NCI-H345 (cell line): ENCODE measurements at places on chromosomes 5 and 9.

DNA sequence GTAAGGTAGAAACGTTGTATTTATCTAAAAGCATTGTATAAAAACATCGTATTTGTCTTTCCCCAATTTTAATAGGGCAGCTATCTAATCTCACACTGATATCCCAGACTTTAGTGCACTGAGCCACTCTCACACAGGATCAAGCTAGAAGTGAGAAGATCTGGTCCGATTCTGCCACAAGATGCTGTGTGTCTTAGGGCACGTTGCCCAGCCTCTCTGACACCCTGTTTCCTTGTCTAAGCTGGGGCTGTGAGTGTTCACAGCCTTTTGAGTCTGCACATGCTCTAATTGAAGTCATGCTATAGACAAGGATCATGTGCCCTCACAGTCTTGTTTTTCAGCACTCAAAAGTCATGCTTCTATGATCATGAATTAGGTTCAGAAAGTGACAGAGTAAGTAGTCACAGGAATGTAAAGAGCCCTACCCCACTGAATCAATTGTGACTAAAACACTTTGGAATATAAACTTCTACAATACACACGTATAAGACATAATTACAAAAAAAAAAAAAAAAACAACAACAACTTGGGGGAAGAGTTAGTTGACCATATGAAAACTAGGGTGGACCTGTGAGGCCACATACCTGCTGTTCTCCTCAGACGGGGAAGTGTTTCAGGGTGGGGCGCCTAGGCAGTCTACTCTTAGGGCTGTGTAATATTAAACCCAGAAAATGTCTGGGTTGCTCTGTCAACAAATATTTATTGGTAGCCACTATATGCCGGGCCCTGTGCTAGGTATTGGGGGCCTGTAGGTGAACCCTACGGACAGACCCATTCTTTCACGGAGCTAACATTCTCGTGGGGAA is 893 bp upstream of the ABLIM3 start:
- peak; percentile 20 for DNase-seq

DNA sequence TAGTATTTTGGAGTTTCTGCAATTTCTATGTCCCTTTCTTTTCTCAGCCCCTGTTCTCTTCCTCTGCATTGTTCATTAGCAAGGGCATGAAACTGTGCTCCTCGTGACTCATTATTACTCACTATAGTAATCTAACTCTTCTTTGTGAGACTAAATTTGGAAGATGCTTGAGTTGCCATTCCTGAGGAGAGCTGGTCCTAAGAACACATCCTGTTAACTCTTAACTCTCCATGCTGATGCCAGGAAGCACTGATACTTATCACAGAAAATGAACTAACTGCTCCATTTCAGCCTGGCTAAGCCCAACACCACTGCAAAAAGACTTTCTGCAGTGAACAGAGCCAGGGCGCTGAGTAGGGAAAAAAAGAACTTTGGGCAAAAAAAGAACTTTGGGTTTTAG is 10.6 kb upstream of the CSNK1A1 start:
- no peak for DNase-seq

DNA sequence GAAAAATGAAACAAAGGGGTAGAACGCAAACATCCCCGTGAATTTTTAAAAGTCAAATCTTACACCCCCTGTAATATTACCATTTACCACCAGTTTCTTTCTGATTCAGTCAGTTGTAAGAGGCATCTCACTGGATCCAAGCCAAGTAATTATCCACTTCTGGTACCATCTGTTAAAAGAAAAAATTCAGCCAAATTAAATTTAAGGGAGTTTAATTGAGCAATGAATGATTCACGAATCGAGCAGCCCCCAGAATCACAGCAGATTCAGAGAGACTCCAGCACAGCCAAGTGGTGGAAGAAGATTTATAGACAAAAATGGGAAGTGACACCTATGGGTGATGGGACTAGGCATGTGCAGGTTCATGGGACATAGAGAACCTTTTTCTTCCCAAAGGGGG is 29.9 kb upstream of the MTMR12 start:
- DNase-seq, result no peak

GRCh38 chr9:76219560-76220151 is 174.6 kb downstream of the RFK start:
- DNase-seq, result no peak

GRCh38 chr5:177498013-177498787 is 796 bp upstream of the PDLIM7 start:
- no peak for DNase-seq

DNA sequence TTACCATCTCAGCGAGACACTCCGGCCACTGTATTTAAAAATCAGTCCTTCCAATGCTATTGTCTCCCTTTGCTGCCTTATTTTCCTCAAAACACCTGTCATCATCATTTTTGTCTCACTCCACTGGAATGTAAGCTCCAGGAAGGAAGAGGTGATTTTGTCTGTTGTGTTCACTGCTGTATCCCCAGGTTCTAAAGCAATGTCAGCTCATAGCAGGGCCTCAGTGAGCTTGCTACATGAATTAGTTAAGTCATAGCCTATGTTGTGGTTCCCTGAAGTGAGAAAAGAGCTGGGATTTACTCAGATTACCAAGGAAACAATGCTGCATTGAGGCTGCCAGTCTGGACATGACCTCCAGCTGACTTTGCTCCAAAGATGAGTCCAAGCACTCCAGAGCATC is 137.6 kb upstream of the RASEF start:
- DNase-seq, result no peak

GRCh38 chr5:138029501-138029900 is 3.4 kb downstream of the FAM13B start:
- no peak for DNase-seq

DNA sequence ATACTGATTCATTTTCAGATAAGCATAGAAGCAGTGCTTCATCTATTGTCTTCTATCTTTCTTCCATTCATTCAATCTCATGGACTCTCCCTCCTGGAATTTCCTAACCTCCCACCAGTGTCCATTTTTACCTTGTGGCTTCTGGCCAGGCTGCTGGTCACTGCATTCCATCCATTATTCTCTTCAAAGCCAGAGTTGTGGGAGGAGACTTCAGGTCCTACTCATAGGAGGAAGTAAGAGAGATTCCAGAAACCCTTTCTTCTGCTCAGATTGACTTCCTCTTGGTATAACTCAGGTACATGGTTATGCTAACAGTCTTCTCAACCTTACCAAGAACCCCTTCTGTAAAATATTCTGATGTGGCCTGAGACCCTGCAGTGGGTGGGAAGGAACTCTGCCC is 153.3 kb upstream of the SLC12A2 start:
- DNase-seq, result no peak

GRCh38 chr5:170095646-170096045 is 10.1 kb upstream of the FOXI1 start:
- no peak for DNase-seq

DNA sequence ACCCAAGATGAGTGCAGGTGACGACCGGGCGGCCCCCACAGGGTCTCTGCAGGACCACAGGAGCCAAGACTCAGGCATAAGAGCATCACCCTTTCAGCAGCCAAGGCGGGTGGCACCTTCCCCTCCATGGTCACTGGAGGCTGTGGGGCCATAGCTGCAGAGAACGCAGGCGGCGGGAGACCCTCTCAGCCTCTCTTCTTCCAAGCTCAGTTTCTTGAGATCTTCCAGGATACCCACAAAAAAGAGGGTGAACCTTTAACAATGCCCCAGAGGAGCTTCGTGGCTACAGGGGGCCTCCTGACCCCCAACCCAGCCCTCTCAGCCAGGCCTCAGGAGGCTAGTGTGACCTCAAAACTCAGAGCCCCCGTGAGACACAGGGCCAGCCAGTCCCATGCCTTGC is 5.8 kb upstream of the TBC1D9B start:
- no peak for DNase-seq

- DNase-seq, result peak; percentile 25
Measured at GRCh38 chr5:59583151-59583809, 310.2 kb downstream of the PDE4D start.

DNA sequence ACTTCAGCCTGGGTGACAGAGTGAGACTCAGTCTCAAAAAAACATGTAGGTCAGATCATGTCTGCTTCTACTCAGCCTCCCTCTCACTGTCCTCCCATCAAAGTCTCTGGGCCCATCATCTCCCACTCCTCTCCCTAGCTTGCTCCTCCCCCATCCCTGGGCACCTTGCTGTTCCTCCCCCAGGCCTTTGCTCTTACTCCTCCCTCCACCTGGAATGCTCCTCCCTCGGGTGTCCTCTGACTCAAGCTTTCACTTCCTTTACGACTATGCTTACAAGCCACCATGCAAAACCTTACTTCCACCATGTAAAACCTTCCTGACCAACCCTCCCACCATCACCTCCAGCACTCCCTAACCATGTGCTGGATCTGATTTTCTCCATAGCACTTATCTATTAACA is 51.5 kb downstream of the MTMR12 start:
- no peak for DNase-seq

DNA sequence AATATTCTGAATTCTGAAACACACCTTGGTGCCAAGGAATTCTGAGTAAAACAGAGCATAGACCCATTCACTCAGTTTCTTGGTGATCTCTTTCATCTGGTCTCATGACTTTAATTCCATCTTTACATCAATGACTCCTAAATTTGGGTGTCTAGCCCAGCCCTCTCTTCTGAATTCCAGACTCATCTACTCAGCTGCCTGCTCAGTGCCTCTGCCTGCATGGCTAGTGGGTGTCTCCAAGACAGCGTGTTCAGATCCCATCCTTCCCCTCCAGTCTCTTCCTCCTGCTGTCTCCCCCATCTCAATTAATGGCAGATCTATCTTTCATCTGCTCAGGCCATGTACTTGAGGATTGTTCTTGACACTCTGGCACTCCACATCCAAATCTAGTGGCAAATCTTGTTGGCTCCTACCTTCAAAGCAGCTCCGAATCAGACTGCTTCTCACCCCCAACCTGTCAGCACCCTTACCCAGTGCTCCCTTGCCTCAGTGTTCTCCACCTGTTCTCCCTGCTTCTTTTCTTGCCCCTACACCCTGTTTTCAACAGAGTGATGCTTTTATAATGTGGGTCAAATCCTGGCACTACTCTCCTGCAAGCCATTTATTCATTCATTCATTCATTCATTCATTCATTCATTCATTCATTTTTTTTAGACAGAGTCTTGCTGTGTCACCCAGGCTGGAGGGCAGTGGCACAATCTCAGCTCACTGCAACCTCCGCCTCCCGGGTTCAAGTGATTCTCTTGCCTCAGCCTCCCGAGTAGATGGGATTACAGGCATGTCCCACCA is 5.3 kb downstream of the CAVIN4 start:
- DNase-seq, result no peak

- no peak for DNase-seq
Measured at GRCh38 chr9:76803083-76803482, 38.8 kb downstream of the PCA3 start.

DNA sequence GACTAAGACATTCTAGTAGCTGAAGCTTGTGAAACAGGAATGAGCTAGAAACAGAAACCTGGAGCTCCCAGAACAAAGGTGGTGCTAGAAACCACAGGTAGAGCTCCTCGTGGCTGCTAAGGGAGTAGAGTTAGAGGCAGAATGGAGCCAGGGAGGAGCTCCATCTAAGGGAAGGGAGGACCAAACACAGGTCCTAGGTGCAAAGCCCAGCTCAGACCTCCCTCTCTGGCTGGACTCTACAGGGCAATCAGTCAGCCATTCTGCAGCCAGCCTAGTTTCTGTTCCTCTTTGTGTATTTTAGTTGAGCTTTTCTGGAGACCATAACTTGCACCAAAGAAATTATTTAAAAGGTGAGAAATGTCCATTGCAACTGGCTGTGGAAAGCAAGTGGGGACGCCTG is 70.4 kb downstream of the CRB2 start:
- no peak for DNase-seq

- DNase-seq, result no peak
Measured at GRCh38 chr9:99244344-99245260, 22.5 kb downstream of the SEC61B start.

GRCh38 chr5:9388941-9389674 is 156.8 kb downstream of the SEMA5A start:
- no peak for DNase-seq

DNA sequence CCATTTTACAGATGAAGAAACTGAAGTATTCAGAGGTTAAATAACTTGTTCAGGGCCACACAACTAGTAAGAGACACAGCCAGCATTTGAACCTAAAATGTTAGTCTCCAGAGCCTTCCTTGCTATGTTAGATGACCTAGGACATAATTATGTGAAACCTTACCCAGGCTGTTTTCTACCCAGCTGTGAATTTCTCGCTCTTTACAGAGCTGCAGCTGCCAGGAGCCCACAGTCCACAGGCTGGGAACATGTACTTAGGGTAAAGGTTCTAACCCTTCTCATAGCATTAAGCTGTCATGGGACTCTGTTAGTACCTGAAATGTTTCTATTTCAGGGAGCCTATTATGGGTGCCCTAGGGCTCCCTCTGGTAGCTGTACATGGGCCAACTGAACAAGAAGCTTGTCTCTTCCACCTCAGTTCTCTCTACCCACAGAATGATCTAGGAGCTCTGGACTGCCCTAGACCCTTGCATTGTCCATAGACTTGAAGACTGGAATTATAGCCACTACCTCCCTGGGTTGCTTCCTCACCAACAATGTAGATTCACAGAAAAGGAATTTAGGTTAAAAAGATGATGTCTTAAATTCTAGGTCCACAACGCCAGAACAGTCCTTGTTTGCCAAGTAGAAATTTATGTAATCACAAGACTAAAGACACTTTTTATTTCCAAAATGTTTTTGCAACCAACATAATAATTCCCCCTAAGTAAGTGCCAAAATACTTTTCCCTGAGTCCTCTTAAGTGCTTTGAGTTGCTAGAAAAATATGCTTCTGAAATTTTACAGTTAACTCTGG is 262.9 kb downstream of the PIK3R1 start:
- no peak for DNase-seq

- no peak for DNase-seq
Measured at GRCh38 chr9:106069241-106069640, 374.9 kb downstream of the TMEM38B start.

- no peak for DNase-seq
Measured at GRCh38 chr5:15574806-15575325, 74.9 kb downstream of the FBXL7 start.

- no peak for DNase-seq
Measured at GRCh38 chr9:37038302-37038942, 4.4 kb upstream of the PAX5 start.

GRCh38 chr9:26524267-26524666 is 368.3 kb downstream of the CAAP1 start:
- no peak for DNase-seq

- DNase-seq, result no peak
Measured at GRCh38 chr5:148974642-148975327, 88.1 kb downstream of the SH3TC2 start.

GRCh38 chr5:148957591-148958202 is 105.2 kb downstream of the SH3TC2 start:
- peak; percentile 54 for DNase-seq

DNA sequence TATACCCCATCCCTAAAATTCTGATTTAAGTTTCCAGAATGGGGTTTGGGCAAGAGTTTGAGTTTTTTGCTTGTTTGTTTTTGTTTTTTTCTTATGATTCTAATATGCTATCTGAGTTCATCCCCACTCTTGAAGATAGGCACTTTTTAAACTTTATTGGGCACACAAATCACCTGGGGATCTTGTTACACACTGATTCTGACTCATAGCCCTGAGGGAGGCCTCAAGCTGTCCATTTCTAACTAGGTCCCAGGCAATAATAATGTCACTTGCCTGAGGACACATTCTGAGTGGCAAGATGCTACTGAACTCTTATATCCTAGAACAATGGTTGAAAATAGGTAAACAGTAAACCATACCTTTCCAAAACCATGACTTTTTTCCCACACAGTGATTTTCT is 22.8 kb upstream of the ABLIM3 start:
- DNase-seq, result peak; percentile 42
